ENCODE measurements at places on chromosomes 6 and 20. TPM values are rescaled to one million over a fixed set of nuclear protein-coding genes. Genes with fewer than 3 reads are reported as not detected.

HFE gene
- 1.1 TPM for total RNA-seq

OR2W1 gene
- total RNA-seq, result not detected

GMPR gene
- 1.9 TPM for total RNA-seq

VWA7 gene
- 0.31 TPM for total RNA-seq

NRSN1 gene
- 27.9 TPM for total RNA-seq

LCA5 gene
- 17.3 TPM for total RNA-seq

Measured in occipital lobe (tissue), 3 donors.